ENCODE measurements at places on chromosomes 7 and 10.

DNA sequence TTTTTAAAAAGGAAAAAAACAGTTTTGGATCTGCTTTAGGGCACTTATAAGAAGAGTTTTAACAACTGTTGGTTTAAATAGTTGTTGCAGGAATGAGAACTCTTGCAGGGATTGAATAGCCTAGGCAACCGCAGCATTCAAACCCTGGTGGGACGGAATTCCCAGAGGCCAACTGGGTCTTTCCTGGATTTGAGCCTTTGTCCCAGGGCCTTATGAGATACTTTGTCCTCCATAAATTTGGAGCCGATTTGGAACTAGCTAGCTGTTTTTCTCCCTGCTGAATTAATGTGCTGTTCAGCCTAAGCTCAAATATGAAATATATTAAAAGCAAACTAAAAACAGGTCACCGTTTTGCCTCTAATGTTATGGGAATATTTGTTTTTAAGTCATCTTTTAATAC is 109.6 kb downstream of the LRMDA start:
- no peak for DNase-seq

DNA sequence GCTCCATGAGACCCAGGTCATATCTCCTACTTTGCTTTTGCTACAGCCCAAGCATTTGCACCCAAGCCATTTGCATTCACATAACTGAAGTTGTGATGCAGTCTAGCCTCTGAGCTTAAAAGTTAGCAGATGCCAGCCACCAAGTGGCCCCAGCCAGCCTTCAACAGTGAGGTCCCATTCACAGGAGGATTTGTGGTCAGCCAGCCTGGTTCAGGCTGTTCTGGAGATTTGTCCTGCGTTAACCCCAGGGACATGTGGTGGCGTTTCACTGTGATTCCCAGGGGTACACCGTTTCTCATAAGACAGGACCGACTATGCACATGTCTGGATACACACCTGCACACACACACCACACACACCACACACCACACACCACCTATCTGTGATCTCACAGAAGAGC is 51.2 kb downstream of the GPR26 start:
- no peak for DNase-seq

GRCh38 chr7:130777426-130777825 is 43.4 kb upstream of the KLF14 start:
- DNase-seq = no peak

GRCh38 chr7:120842121-120842621 is 15.8 kb downstream of the TSPAN12 start:
- DNase-seq = no peak

- no peak for DNase-seq
Observed at GRCh38 chr10:86065711-86066251, 300.8 kb downstream of the GRID1 start.

GRCh38 chr10:3339531-3339950 is 167.0 kb upstream of the PITRM1 start:
- no peak for DNase-seq

- no peak for DNase-seq
Observed at GRCh38 chr7:77863860-77864259, 65.3 kb downstream of the PHTF2 start.

- no peak for DNase-seq
Observed at GRCh38 chr7:107228291-107228690, 59.5 kb downstream of the HBP1 start.

DNA sequence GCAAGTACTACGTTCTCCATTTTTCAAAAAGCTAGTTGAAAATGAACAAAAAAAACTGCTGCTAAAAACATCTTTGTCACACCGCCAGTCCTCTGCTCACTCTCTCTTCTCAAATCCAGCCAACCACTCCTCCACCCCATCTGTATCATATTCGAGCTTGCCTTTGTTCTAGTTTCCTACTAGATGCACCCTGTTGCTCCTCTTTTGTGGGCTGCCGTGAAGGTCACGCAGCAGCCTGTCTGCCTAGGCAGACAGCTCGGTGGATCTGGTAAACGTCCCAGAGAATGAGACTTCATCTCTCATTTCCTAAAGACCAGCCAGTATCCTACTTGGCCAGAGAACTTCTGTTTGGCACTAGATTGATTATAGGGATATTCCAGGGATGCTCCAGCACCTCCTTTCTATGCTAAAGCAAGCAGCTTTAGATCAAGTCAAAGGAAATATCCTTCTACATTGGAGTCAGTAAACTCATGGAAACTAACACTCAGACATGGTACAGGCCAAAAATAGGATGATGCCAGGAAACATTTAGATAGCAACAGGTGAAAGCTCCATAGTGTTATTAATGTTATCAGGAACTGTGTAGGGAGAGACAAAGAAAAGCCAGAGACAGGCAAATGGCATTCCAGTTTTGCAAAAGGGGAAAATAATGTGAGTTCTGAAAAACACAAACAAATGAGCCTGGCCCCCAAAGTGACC is 8.7 kb upstream of the PLXNA4 start:
- DNase-seq = no peak

All from tibial nerve (tissue), 4 donors.